Naive B cell (primary cell): ENCODE measurements at places on chromosomes 12 and 14.

- DNase-seq: no peak
These were observed 22.3 kb downstream of the DLK1 start for GRCh38 chr14:100748944-100749343.

GRCh38 chr14:59225281-59225680 lies 36.8 kb downstream of the DAAM1 start:
- no peak for DNase-seq

DNA sequence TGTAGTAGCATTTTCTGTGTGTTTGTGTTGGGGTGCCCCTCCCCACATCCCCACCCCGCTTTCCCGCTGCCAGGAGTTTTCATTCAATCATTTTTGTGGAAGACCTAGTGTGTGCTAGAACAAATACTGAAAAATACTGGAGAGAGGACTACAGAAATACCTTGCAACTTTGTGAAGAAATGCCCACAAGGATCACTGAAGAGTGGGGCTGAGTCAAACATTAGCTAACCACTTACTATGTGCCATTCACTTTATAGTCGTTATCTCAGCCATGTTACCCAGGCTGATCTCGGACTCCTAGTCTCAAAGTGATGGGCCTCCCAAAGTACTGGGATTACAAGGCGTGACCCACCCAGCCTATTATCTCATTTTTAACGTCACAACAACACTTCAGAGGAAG lies 559 bp upstream of the LMBR1L start:
- no peak for DNase-seq

GRCh38 chr14:103833711-103834110 lies 13.7 kb downstream of the PPP1R13B start:
- DNase-seq: no peak

GRCh38 chr12:109047081-109047805 lies 5.1 kb upstream of the USP30 start:
- no peak for DNase-seq

DNA sequence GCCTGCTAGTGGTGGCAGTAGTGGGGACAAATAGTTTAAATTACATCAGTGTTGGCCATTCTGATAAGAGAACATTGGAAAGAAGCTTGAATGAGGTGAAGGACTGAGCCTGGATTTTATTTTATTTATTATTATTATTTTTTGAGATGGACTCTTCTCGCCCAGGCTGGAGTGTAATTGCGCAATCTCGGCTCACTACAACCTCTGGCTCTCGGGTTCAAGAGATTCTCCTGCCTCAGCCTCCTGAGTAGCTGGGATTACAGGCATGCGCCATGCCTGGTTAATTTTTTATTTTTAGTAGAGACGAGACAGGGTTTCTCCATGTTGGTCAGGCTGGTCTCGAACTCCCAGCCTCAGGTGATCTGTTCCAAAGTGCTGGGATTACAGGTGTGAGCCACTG lies 739.4 kb downstream of the AACS start:
- no peak for DNase-seq

- DNase-seq: no peak
These were observed 29.2 kb upstream of the BMAL2 start for GRCh38 chr12:27303139-27304111.

- no peak for DNase-seq
These were observed 163.5 kb downstream of the DIO2 start for GRCh38 chr14:80047761-80048160.

DNA sequence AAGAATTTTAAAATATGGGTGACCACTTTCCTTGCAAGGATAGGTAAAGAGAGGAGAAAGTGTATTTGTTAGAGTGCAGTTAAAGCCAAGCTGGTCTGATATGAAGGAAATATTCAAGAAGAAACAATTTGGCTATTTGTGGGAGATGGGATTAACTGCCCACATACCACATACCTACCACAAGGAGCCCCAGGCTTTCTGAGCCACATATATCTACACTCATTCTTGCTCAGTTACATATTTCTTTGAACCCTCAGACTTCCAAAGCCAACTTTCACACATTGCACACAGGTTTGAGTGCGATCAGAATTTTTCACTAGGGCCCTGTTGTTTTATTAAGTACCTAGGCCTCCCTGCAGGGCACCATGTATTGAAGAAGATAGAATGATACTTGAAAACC lies 330.2 kb downstream of the ZFP36L1 start:
- no peak for DNase-seq

DNA sequence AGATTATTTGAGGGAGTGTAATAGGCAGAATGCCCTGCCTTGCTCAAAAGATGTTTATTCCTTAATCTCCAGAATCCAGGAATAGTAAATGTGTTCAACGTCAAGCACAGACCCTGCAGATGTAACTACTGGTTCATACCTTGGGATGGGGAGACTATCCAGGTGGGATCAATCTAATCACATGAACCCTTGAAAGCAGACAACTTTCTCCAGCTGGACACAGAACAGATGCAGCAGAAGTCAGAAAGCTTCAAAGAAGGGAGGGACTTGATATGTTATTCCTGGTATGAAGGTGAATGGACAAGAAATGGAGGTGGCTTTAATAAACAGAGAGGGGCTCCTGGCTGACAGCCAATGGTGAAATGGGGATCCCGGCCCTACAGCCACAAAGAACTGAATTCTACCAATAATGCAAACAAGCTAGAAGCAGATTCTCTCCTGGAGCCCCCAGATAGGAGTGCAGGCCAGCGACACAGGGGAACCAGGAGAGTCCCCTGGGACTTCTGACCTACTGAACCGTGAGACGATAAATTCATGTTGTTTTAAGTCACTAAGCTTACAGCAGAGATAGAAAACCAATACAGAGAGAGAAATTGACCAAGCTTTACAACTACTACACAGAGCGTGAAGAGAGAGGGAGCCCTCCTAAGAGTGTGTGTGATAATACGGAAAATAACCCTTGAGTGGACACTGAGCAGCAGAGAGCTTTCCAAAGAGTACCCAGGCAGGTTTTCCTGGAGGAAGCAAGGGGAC lies 133.5 kb upstream of the TMEM132C start:
- no peak for DNase-seq

GRCh38 chr14:56136571-56137452 lies 18.6 kb downstream of the PELI2 start:
- DNase-seq: no peak

DNA sequence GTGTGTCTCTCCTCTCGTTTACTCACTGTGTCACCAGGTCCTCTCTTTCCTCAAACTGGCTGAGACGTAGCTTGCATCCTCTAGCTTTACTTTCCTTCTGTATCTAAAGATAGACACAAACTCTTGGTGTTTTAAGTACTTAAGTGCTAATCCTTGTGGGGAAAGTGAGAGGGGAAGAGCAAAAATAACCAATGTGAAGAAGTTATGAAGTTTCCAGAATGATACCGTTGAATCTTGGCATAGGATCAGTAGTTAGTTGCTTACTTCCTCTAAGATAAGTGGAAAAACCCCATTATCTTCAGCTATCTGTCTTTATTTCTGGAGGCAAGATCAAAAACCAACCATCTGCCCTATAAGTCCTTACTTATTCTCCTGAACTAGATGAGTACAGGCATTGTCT lies 10.6 kb downstream of the FAR2 start:
- no peak for DNase-seq

DNA sequence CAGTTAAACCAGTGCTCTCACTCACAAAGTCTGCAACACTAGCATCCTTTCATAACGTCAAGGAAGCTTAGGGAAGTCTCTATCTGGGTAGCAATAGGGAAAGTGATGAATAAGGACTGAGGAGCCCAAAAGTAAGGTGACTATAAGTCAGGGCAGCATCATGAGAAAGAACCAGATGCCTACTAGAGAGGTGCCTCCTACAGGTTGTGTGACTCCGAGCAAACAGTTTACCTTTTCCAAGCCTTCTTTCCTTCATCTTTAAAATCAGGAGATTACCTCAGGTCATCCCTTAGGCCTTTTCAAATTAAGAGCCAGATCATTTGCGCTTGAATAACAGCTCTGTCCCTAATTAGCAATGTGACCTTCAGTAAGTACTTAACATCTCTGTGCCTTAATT lies 40.2 kb downstream of the RTN1 start:
- DNase-seq: no peak
